NCI-H510A (cell line): ENCODE measurements at places on chromosomes 6 and 20.

GRCh38 chr20:4665591-4665990 is 56.1 kb upstream of the PRND start:
- DNase-seq = no peak

DNA sequence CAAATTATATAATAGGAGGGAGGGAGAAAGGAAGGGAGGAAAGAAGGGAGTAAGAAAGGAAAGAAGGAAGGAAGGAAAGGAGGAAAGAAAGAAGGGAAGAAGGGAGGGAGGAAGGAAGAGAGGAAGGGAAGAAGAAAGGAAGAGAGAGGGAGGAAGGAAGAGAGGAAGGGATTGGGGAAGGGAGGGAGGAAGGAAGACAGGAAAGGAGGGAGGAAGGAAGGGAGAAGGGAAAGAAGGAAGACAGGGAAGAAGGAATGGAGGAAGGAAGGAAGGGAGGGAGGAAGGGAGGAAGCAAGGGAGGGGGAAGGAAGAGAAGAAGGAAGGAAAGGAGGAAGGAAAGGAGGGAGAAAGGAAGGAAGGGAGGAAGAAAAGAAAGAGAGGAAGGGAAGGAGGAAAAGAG is 660.5 kb downstream of the EPM2A start:
- DNase-seq = no peak

GRCh38 chr6:37288247-37288646 is 30.3 kb upstream of the TMEM217 start:
- DNase-seq = no peak

DNA sequence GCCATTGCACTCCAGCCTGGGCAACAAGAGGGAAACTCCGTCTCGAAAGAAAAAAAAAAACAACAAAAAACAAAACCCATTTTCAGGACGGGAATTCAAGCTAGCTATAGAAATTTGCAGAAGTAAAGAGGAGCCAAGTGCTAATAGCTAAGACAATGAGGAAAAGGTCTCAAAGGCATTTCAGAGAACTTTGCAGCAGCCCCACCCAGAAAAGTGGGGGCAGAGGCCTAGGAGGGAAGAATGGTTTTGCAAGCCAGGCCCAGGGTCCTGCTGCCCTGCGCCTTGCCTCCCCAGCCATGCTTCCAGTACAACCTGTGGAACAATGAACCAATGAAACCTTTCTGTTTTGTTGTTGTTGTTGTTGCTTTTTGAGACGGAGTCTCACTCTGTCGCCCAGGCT is 38.3 kb upstream of the SAMHD1 start:
- no peak for DNase-seq

DNA sequence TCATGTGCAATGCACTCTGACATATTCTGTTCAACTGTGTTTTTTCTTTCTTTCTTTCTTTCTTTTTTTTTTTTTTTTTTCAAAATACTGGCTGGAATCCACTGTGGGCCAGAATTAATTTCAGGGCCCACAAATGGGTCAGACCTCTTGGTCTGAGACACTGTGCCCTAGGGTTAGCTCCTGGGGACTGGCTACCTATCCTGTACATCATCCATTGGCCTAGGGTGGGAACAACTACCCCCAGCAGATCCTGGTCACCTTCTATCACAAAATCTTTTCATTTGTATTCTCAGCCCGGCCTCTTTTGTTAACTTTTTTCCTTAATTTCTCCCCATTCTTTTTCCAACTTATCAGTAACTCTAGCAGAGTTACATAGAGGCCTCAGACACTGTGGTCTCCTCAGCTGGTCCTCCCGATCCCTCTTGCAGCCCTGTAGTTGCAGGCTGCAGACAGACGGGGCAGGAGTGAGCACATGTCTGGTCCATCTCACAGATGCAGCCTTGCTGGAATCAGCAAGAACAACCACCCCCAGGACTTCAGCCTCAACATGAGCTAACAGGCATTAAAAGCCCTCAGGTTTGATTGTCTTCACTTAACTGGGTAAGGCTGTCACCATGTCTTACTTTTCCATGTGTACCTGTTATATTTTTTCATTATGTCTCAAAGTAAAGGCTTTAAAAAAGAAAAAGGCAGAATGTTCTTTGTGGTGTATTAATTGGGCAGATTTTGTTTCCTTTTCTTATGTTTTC is 41.3 kb downstream of the TXLNB start:
- no peak for DNase-seq

DNA sequence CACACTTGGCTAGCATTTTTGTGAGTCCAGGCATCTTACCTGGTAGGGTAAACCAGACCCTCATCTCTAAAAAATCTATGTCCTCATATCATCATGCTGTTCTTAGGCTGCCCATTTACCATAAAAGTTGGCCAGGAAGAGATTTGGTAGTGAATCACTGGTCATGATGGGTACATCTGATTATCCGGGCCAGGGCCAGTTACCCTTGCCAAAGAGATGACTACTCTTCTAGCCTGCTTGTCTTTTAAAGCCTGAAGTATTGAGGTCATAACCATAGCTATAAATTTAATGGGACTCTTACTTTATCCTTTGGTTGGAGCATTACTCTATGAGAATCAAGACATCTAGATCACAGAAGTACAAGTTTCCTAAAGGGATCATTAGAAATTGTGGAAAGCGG is 276.8 kb downstream of the TENT5A start:
- no peak for DNase-seq

DNA sequence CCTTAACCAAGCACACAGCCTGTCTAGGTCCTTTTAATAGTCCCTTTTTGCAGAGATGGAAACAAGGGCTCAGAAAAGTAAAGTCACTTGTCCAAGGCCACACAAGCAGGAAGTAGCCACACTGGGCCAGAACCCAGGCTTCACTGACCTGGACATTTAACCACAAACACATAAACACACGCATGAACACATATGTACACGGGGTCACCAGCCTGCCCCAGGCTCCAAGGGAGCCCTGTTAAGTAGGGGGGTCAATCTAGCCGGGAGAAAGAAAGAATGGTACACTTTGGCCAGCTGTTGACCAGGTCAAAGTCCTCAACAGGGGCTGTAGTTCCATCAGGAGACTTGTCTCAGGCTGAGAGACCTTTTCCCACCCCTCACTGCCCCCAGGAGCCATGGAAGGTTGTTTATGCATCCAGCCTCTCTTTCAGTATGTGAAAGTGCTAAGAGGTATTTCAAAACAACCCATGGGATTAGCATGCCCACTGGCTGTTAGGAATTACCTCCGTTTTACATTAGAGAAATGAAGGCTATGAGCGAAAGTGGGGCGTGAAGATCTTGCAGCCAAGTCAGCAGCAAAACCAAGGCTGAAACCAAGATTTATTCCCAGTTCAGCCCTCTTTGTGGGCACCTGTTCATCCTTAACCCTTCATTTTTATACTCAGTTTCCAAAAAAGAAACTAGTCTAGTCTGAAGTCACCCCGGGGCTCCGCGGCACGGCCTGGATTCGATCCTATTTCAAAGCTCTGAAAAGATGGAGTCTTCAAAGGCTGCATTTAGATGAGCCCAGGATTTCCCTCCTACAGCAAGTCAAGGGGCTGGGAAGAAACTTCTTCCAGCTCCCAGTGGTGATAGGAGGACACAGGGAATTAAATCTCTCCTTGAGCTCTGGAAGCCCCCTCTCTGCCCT is 9.8 kb downstream of the SDC4 start:
- no peak for DNase-seq

GRCh38 chr6:110355022-110355421 is 3.1 kb downstream of the METTL24 start:
- DNase-seq = no peak

DNA sequence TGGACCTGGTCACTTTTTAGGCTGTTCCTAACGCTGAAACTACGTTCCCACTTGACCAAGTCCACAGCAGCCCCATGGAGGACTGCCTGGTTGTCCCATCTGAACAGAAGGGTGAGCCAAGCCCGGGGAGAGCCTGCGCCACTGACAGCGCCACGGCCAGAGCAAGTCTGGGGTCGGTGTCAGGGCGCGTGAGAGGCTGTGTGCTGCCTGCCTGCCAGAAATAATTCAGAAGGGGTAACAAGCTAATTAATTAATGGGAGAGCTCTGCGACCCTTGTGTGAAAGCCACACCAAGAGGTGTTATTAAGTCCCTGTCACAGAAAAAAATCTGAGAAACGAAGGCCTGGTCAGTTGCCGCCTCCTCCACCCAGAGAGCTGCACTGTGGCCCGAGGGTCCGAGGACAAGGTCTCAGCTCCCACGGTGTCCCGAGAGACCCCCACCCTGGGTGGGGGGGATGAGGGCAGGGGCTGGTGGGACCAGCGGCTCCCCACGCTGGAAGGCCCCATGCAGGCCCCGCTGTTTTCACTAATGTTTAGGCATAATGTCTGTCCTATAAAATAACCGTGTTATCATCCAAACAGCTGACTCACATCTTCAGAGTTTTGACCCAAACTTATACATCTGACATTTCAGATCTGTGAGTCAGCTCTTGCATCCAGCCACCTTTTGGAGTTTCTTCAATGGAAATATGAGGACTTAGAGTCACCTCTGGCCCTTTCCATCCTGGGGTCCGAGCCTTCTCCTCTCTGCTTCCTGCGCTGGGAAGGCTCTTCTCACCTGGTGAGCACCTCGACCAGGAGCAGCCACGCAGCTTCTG is 58.5 kb downstream of the DLL1 start:
- DNase-seq = no peak

DNA sequence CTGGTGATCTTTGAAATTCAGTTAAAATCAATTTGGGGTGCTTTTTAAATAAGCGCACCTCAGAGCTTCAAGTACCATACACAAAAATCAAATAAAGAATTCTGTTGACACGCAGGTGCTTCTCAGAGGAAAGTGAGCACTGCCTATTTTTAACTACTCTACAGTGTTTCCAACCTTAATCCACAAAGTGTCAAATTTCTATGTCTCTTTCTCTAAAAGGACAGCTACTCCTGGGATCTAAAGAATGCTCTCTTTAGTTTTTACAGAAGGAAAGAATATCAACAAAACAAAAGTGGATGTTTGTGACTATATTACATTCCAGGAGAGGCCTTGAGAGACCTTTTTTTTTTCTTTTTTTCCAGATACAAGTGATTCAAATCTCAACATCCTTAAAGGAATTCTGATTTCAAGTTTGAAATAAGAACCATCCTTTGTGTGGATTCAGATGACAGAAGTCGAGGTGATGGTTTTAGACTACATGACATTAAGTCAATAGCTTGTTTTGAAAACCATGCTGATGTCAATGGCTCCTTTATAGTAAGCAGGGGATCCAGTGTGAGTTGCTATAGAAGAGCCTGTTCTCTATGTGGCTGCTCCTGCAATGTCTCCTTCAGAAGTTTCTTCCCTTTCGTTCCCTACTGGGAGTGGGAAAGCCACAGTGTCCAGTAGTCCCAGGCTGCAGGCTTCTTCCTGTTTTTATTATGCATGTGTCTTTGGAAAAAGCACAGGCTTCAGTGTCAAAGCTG is 67.2 kb upstream of the DEFB112 start:
- no peak for DNase-seq

- no peak for DNase-seq
Measured at GRCh38 chr20:3857405-3857804, 10.8 kb downstream of the MAVS start.

- peak; percentile 29 for DNase-seq
Measured at GRCh38 chr6:19535351-19535750, 301.8 kb upstream of the ID4 start.

DNA sequence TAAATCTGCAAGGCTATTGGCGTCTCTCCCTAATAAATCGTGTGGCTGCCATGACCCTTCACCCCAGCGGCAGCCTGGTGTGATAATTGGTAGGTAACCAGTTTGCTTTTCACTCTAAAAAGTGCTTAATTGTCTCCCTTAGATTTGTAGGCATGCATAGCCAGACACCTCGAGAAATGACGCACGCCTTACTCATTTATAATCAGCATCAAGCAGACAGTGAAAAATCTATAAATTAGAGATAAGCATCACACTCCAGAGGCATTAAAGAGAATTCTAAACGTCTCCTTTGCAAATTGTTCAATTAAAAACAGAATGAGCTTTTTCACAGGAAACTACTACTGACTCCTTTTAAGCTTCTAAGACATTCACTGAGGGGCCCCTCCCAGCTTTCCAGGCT is 110.2 kb upstream of the RPS6KA2 start:
- DNase-seq = no peak

DNA sequence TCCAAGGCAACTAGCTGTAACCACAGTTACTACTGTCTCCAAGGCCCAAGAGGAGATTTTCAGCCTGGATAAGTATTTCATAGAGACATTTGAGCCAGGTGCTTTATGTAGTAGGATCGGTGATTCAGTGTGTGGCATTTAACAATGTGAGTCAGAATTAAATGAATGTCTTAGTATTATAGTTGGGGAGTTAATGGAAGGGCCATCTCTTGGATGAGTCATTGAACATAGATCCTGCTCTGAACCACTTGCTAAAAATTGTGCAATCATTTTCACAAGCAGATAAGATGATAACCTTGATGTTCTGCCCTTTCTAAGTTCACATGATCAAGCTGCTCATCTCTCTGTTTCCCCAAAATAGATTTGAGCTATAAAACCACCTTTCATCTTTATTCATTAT is 668.9 kb upstream of the CITED2 start:
- no peak for DNase-seq

GRCh38 chr6:81450180-81450579 is 302.3 kb downstream of the TENT5A start:
- DNase-seq = no peak

DNA sequence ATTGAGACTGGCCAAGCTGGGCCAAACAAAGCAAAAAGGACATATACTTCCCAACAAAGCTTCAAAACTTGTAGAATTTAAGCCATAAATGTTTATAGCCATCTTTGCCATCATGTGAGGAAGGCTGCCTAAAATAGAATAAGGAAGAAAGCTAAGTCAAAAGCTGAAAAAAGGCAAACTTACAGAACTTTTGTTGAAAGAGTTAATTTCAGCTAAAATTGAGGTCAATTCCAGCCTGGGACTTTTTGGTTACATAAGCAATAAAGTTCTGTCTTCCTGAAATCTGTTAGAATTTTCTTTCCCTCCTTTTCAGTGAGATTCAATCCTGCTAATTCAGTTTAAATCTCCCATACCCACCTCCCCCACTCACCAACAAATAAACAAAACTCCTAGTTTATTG is 227.9 kb upstream of the MARCKS start:
- DNase-seq = no peak

DNA sequence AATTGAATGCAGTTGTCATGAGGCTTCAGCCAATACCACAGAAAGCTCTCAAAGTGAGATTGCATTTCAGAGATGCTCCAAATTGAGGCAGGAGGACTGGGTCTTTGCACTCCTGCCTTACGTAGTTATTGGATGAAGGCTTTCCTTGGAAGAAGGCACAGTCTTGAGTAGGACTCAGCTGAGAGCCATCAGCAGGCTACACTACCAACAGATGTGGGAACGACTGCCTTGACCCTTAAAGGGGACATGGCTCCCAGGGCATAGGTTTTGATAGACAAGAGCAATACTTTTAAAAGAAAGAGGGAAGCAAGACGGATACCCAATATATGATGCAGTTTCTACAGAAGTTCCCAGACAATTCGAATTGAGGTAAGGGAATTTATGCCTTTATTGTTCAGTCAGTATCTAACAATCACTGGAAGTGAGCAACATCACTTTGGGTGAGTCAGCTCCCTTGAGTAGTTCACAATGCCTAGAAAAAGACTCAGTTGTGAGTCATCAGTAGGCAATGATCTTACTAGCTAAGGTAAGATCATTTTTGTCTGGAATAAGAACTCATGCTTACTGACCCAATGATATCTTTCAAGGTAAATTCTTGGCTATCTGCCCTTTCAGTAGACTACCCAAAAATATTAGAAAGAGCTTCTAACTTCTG is 390.8 kb downstream of the GJA1 start:
- no peak for DNase-seq

- no peak for DNase-seq
Measured at GRCh38 chr6:99416892-99417767, 8.0 kb downstream of the PNISR start.

- DNase-seq = no peak
Measured at GRCh38 chr6:111777357-111777756, 95.9 kb downstream of the FYN start.

- DNase-seq = no peak
Measured at GRCh38 chr6:156919370-156919769, 142.2 kb downstream of the ARID1B start.

- DNase-seq = no peak
Measured at GRCh38 chr6:131914234-131914633, 36.9 kb downstream of the CCN2 start.
